ENCODE measurements at places on chromosomes 2 and 18. TPM values are rescaled to one million over a fixed set of nuclear protein-coding genes. Genes with fewer than 3 reads are reported as not detected.

DNA sequence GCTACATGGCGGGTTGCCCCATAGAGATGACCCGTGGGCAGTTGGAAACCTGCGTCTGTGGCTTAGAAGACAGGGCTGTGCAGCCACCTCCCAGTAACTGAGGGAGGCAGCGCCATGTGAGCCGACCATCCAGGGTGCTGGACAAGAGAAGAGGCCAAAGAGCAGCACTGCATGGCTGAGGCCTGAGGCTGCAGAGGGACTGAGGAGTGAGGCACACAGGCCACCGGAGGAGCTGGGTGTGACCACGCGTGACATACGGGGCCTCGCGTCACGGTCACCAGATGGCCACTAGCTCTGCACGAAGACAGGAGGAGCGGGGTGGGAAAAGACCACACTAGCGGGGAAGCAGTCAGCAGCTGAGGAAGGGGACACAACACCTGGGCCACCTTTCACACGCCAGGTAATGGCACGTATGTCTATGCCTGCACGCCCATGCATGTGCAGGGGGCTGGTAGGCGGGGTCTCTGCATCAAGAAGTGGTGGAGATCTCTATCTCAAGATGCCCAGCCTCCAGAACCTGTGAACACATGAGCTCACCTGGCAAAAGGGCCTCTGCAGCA, 61.4 kb downstream of the NDUFA10 start:
- DNase-seq, result no peak

LIMS4 gene
- total RNA-seq, result 4.7 TPM

GRCh38 chr2:98091738-98092137, 4.8 kb downstream of the VWA3B start:
- DNase-seq, result no peak

GRCh38 chr2:238296638-238297457, 8.4 kb upstream of the PER2 start:
- DNase-seq, result no peak

- no peak for DNase-seq
Observed at GRCh38 chr2:48116497-48116896, 210.2 kb upstream of the FBXO11 start.

DNA sequence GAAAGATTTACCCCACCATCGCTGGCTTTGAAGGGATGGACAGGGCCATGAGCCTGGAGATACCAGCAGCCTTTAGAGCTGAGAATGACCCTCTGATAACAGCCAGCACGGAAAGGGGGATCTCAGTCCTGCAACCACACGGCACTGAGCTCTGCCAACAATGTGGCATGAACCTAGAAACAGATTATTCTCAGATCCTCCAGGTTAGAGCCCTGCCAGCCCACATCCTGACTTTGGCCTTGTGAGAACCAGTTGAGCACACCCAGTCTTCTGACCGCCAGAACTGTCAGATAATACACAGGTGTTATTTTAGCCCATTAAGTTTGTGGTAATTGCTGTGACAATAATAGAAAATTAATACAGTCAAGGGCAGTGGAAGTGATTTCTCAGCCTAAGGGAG, 9.4 kb upstream of the GNLY start:
- no peak for DNase-seq

DNA sequence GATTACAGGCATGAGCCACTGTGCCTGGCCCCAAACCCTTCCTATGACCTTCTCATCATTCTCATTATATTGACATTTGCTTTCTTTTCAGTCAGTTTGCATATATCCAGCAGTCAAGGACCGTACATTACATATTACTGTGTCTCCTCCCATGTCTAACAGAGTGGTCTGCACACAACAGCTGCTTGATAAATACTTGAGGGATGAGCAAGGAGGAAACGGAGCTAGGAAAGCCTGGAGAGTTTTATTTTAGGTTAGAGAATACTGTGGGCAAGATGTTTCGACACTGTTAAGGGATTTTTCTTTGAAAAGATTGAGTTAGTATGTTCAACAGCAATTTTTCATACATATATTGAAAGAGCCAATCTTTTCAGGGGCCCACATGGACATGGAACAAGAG, 76.2 kb upstream of the CHRNA1 start:
- DNase-seq, result no peak

DNA sequence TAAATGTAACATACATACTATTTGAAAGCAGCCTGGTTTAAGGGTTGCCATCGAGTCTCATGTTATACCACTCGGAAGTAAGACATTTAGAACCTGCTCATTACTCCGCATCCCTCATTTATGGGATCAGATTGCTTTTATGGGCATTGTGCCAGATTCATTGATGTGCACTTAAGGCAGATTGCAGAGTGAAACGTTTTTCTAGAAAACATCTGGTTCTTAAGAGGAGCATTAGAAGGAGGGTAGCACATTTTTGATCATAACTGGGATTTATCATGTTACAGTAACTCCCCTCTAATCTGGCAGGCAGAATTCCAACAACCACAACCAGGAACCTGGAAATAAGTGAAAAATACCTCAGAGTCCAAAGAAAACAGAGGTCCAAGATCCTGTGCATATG, 74.2 kb upstream of the GALNT3 start:
- DNase-seq, result peak; percentile 84

TCF23 gene
- total RNA-seq, result not detected

- no peak for DNase-seq
Observed at GRCh38 chr2:189441709-189442074, 418 bp downstream of the WDR75 start.

ANXA4 gene
- 36.9 TPM for total RNA-seq

DNA sequence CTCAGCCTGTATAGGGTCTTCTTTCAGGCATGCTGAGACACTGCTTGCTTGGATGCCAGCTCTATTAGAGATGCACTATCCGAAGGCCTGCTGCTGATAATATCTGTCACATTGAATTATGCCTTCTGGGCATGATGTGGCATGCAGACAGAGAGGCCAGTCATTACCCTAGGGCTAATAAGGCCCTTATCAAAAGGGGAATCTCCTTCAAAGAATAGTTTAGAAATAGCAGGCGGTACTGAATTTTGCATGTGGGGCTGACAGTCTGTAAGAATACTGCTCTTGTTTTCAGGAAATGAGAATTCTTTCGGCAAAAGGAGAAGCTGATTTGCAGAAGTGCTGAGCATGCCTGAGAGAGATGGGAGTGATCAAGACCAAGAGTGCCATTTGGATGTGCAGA, 13.1 kb upstream of the LHCGR start:
- no peak for DNase-seq

DNA sequence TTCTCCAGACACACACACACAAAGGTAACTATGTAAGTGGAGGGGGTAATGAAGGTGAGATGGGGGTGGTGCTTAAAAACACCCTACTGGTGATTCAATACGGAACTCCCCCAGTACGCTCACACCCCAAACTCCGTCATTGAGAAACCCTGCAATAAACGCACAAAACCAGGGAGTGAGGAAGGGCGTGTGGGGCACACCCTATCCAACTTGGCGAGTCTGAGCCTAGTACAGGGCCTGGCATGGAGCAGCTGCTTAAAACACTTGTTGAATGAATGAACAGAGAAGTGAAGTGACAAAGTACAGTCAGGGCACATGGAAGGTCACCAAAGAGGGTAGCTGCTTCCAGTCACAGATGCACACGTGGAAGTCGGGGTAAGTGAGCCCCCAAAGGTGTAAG, 146.8 kb upstream of the SMAD2 start:
- DNase-seq, result no peak

BOLL gene
- not detected for total RNA-seq

DNA sequence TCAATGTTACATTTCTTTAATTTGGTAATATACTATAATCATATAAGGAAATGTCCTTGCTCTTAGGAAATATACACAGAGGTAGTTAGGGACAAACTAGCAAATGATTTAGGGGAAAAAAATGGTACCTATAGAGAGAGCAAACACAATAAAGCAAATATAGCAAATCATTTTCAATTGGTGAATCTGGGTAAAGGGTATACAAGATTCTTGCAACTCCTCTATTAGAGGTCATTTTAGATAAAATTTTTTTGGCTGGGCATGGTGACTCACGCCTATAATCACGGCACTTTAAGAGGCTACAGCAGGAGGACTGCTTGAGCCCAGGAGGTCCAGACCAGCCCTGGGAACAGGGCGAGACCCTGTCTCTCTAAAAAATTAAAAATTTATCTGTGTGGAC, 44.4 kb downstream of the STRN start:
- no peak for DNase-seq

INO80B gene
- 28.0 TPM for total RNA-seq

DNA sequence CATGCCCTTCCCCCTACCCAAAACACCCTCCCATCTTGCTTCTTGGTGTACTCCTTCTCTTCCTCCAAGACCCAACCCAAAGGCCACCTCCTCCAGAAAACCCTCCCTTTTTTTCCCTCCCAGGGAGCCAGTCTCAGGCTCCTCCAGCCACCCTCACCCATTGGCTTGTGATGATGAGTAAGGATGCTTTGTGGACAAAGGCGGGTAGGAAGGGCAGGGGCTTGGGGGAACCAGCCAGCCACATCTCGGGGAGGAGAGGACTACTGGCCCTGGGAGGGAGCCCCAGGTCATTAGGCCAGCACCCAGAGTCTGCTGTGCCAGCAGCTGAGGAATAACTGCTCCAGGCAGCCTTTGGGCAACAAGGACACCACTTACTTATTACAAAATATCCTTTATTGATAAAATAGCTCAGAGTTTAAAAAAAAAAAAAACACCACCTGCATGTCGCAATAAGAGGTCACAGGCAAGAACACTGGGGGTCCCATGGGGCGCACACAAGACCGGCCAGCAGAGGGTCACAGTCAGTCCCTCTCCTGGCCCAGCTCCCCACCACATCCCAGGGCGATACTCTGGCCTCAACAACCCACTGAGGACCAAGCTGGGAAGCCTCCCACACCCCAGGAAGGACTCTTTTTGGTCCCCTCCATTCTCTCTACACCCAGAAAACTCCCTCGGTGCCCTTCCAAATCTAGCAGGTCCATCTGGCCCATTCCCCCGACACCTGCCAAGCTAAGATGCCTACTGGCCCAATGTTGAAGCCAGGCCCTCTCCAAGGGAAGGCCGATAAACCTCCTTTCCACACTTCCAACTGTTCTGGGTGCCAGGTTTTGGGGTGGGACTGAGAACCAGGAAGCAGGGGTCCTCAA, 3.6 kb downstream of the ADRA2B start:
- no peak for DNase-seq

- peak; percentile 19 for DNase-seq
Observed at GRCh38 chr2:100244881-100245605, 77.3 kb downstream of the LONRF2 start.

DNA sequence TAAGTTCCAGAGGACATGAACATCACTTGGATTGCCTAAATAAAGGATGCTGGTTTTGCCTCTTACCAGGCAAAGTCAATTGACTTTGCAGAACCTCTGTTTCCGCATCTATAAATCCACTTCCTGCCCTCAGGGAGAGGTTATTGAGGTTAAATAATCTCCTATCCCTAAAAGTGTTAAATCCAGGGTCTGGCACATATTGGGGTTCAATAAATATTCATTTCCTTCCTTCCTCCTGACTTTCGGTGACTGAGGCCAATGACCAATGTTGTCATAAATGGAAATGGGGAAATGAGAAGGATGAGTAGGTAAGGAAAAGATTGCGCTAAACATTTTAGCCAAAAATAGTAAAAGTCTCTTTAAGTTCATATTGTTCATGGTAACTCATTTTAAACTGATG, 16.0 kb downstream of the BCL2 start:
- DNase-seq, result no peak

RBM43 gene
- total RNA-seq, result 11.9 TPM

Measured in fibroblast of the aortic adventitia (primary cell).